ENCODE measurements at places on chromosomes 4 and X.

GRCh38 chr4:21872101-21872500 lies 76.5 kb downstream of the KCNIP4 start:
- no peak for DNase-seq

- DNase-seq = no peak
Measured at GRCh38 chr4:130197946-130198345, 1102.0 kb downstream of the C4orf33 start.

DNA sequence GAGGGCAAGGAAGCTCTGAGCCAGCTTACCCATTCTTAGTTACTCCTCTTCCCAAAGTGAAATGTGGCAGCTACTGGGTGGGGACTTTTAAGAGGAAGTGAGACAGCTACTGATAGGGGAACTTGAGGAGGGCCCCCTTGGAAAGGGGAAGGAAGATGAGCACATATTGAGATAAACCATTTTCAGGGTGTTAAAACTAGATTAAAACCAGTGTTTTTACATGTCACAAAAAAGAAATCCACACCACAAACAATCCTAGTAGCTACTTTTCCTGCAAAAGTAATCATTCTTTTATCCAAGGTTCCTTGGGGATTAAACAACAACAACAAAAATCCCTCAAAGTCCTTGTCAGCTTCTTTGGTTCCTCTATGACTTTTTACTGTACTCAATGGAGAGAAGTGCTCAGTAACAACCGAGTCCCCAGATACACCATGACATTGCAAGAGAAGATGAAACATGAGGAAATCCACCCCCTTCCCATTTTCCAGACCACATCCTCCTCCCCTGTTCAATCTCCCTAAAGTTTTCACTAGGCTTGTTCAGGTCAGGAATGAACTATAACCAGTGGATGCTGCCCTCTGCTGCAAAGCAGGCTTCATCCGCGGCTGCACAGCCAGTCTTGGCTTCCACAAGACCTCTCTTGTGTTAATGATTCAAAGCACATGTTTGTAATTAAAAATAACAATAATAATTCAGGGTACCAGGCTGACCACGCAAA lies 113.5 kb upstream of the TMEM164 start:
- no peak for DNase-seq

DNA sequence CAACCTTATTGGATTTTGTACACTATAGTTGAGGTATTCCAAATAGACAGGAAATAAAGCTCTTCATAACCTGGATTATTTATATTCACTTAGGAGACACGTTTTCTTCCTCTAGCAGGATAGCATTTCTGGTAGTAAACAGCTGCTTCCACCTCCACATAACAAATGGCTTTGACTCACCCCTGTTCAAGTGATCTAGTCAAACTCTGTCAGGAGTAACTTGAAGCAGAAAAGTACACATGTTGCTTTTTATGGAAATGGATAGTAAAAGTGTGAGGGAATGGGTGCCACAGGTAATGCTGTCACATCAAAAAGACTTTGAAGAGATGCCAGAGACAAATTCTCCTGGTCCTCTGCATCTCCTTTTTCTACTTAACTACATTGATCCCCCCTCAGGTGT lies 258.7 kb upstream of the SLC7A11 start:
- no peak for DNase-seq

DNA sequence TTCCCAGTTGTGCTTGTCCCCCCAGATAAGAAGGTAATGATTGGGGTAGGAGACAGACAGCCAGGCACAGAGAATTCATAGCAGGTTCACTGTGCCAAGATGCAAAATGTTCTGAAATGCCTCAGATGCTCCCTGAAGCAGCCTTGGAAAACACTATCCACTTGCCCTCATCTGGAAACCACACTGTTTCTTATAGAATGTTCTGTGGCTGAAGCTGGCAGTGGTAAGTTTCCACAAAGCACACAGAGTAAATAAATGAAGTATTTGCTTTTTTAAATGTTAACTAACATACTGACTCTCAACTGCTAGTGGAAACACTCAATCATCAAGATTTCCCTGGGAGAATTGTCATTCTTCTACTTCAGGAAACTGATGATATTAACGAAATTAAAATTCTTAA lies 311.4 kb downstream of the PRDM5 start:
- DNase-seq = no peak

DNA sequence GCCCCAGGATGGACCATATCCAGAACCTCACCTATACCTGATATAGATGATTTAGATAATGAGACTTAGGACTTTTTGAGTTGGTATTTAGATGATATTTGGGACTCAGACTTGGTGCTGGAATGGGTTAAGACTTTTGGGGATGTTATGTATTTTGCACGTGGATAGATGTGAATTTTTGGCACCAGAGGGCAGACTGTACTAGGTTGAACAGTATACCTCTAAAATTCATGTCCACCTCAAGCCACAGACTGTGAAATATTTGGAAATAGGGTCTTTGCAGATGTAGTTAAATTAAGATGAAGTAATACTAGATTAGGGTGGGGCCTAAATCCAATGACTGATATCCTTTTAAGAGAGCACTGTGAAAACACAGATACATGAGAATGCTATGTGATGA lies 15.6 kb downstream of the RBM41 start:
- DNase-seq = no peak

DNA sequence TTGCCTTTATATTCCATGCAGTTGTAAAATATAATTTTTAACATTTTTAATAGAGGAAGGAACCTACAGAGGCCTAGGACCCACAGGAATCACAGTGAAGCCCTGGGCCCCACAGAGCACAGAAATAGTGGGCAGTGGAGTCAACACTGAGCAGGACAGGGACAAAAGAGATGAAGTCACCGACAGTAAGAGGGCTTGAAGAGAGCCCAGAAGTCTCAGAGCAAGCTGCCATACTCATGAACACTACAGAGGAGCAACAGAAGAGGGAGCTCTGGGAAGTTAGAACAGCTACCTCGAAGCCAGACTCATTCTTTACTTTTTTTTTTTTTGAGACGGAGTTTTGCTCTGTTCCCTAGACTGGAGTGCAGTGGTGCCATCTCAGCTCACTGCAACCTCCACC lies 149.3 kb upstream of the TENM3 start:
- no peak for DNase-seq

DNA sequence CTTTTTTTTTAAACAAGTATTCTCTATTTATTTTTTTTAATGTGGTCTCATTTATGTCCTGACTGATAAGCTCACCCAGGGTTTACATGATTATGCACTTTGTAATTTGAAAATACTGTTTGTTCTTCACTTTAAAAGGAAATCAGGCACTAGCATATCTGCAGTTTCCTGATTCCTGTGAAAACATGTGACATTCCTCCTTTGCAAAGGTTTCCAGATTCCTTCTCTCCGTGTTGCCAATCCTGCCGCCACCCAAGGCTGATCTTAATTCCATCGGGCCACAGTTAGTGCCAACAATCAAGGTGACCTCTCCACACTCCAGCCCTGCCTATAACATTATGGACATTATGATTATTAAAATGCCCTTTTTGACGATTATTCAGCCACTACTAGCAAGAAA lies 225.4 kb downstream of the PCDH7 start:
- no peak for DNase-seq

DNA sequence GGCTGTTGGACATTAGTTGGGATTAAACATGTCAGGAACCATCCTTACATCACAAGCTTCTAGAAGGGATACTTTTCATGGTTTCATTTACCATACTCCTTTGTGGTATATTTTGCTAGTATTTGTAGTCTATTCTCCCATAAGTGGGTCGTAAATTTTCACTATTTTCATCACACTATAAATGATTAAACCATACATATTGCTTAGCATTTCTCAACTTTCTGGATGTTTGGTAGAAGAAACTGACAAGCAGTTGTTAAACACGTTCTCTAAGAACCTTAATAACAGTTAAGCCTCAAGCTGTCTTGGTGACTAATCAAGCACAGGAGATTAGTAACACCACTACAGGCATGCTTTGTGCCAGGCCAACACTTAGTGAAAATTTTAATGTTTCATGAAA lies 375.5 kb downstream of the NAF1 start:
- no peak for DNase-seq

GRCh38 chr4:150212927-150213326 lies 134.7 kb downstream of the DCLK2 start:
- DNase-seq = no peak

GRCh38 chr4:126354784-126355183 lies 1040.0 kb downstream of the FAT4 start:
- no peak for DNase-seq

- DNase-seq = no peak
Measured at GRCh38 chrX:141164406-141164805, 12.5 kb downstream of the LDOC1 start.

DNA sequence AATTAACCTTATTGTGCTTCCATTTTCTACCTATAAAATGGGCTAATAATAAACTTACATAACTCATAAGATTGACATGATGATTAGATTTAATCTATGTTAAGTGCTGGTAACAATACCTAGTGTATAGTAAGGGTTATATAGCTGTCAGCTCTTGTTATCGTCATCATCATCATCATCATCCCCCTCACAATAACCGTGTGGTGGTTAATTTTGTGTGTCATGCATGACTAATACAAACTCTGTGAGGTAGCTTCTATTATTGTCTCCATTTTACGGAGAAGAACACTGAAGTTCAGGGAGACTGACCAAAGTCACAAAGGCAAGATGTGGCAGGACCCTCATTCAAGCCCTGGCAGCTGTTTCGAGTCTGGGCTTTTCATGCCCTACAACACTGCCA lies 211.3 kb downstream of the PALLD start:
- no peak for DNase-seq

DNA sequence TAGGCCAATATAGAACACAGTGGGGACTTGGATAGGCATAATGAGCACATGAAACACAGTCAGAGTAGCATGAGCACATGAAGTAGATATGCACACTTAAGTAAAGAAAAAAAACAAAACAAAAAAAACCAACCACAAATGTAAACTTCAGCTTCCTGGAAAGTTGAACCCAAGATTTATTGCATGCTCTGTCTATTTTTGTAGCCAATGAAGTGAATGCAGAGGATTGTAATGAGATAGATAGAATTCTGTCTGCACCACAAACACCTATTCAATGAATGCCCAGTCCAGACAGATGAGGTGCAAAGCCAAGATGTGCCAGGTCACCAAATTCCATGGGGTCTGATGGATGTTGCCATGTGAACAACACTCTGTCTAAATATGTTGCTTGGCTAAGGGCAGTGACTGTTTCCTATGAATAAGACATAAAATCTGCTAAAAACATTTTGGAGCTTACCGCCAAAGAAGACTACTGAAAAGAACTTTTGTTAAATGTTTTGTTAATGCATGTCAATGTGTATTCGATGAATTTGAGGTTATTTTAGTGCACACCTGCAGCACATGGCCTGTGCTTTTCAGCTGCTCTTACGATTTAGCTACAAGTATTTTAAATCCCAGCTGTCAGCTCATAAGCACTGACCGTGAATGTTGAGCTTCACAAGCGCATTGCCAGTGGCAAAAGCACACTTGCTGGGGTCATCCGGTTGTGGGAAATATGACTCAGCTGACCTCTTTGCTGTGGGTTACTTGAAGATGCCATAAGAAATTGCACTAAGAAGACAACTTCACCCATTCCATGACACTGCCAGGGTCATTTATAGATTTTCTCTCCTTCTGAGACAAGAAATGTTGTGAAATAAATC lies 374.8 kb upstream of the GNPDA2 start:
- DNase-seq = no peak

GRCh38 chr4:89136525-89136924 lies 25.2 kb downstream of the TIGD2 start:
- DNase-seq = no peak

GRCh38 chr4:72529148-72529822 lies 39.7 kb downstream of the ADAMTS3 start:
- DNase-seq = no peak

GRCh38 chr4:105598787-105599186 lies 46.4 kb downstream of the ARHGEF38 start:
- DNase-seq = no peak

GRCh38 chr4:83947830-83948193 lies 411.9 kb downstream of the GPAT3 start:
- no peak for DNase-seq

DNA sequence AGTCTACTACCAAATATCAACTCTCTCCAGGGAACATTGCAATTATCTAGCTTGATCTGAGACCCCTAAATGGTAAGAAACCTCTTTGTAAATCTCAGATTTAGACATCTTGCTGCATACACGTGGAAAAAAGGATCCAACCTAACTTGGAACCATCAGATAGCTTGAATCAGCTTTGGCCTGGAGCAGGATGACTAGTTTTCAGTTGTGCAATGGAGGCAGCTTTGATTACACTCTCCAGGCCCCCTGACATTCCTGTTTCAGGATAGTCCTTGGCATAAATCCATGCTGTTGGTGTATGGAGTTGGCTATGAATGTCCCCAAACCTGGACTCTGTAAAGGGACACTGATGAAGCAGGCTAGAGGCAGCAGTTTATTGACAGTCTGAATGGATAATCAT lies 1061.9 kb upstream of the TENM3 start:
- DNase-seq = no peak

DNA sequence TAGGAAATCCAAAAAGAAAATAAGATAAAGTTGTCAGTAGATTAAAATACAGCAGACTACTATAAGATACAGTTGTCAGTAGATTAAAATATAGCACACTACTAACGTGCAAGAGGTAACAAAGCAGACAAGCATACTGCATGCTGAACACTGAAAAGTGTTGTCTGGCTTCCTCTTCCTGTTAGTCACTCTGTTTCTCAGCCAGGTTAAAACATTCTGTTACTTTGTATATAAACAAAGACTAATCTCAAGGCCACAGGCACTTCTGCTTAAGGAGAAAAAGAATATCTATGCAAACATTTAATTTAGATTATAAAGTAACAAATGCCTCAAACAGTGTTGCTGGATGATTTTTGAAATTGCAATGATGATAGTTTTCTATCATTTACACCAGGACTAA lies 41.0 kb upstream of the SCD5 start:
- no peak for DNase-seq

DNA sequence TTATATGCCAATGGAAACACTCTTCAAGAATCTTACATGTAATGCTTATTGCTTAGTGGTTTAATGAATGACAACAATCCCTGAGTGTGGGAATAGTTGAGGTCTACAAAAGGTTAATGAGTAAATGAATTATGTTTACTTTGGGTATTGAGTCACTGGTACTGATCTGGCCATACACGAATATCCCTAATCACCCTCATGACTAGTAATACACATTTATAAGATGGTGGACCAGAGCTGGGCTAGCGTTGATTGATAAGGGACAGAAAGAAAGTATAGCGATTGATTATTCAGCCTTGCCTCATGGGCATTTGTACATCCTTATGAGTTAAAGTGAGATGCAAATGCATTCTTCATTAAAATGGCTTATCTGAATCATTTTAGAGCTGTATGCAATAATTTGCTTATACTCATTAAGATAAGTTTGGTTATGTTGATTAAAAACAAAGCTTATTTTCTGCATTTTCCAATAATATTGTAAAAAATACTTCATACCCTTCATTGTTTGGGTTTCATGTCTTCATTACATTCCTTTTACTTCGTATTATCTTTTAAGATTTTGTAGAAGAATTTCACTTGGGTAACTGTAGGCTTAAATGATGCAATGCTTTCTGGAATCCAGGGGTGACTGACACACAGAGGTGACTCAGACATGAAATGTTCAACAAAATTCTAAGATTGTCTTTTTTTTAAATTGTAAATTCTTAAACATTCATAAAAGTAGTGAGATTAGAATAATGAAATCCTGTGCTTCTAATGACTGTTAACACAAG lies 47.4 kb downstream of the FGF2 start:
- no peak for DNase-seq

GRCh38 chr4:156516698-156517097 lies 454.9 kb downstream of the PDGFC start:
- no peak for DNase-seq

- DNase-seq = no peak
Measured at GRCh38 chrX:117839544-117839943, 277.1 kb downstream of the KLHL13 start.

GRCh38 chr4:107035819-107036583 lies at the start of gene DKK2:
TSS of gene DKK2 (minus strand) at chr4:107036313. CDS start at chr4:107035591, 722 bp downstream.
- no peak for DNase-seq

All from RWPE2 (cell line).